T-helper 22 cell (primary cell): ENCODE measurements at places on chromosomes 5 and 9.
A peak's percentile ranks its signal among the peaks of the same experiment; 100 is the strongest.

DNA sequence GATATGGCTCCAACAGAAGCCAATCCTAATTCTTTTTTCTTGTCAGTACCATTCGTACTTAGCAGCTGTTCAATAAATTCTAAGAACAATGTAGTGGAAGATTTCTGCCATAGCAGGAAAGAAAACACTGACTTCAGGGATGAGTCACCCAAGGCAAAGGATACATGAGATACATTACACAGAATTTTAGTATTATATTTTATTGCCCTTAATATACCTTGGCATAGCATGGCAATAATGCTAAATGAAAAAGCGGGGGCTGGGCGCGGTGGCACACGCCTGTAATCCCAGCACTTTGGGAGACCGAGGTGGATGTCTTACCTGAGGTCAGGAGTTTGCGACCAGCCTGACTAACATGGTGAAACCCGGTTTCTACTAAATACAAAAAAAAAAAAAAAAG is 619.1 kb upstream of the DAB2 start:
- no peak for DNase-seq

- DNase-seq: no peak
Observed at GRCh38 chr5:32936329-32936728, 225.2 kb downstream of the NPR3 start.

- no peak for DNase-seq
Observed at GRCh38 chr9:116112236-116112635, 41.4 kb upstream of the PAPPA start.

GRCh38 chr5:104247260-104247659 is 684.7 kb upstream of the NUDT12 start:
- no peak for DNase-seq

- DNase-seq: no peak
Observed at GRCh38 chr9:95513711-95514110, 3.1 kb downstream of the PTCH1 start.

GRCh38 chr5:97452646-97453045 is 269.6 kb upstream of the RIOK2 start:
- no peak for DNase-seq

- no peak for DNase-seq
Observed at GRCh38 chr5:84450617-84451414, 66.1 kb upstream of the EDIL3 start.

DNA sequence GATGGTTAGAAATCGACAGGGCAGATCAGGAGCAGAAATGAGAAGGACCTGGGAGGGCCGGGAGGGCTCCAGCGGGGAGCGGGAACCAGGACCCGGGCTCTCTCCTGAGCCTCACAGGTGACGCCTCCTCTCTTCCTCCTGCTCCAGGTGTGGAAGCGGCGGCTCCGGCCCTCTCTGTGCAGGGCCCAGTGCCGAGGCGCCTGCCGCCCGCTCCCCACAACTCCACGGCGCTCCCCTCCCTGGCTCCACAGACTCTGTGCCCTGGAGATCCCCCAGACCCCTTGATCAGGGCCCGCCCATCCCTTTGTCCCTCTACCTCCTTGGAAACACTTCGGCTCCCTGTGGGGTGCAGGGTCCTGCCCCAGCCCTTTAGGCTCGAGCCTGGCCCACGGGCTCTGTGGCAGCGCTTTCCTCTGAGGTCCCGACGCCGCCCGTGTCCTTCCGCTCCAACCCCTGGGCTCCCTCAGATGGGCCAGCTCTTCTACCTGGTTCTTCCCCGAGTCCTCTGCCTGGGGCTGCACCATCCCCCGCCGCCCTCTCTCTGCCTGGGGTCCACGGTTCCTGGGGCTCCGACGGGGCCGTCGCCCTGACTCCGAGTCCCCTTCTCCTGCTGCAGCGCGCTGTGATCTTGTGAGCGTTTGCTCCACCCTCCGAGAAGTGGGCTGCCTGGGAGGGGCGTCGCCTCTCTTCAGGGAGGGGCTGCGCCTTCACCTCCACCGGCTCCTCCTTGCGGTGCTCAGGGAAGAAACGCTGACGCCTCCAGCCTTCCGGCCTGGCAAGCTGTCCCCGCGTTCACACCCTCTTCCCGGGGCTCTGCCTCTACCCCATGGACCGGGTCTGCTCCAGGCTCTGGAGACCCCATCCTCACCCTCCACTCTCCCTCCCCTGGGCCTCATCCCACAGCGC is 22.4 kb upstream of the SLC6A3 start:
- no peak for DNase-seq

GRCh38 chr5:54526604-54527288 is 9.2 kb downstream of the SNX18 start:
- DNase-seq: no peak

DNA sequence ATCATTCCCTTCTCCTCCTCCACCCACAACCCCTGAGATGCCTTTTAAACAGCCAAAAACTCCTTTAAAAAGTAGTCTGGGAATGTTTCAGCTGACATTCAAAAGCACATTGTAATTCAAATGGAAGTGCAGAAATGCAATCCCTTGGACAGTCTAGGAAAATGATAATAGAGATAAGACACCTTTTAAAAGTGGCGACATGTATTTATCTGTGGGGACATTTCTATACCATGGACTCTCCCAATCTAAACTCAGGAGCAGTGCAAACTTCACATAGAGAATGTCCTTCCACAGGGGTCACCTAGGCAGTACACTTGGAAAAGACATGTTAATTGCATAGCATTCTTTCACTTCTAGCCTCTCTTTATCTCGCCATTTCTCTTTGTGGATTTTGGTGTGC is 33.0 kb downstream of the TRIM32 start:
- no peak for DNase-seq

DNA sequence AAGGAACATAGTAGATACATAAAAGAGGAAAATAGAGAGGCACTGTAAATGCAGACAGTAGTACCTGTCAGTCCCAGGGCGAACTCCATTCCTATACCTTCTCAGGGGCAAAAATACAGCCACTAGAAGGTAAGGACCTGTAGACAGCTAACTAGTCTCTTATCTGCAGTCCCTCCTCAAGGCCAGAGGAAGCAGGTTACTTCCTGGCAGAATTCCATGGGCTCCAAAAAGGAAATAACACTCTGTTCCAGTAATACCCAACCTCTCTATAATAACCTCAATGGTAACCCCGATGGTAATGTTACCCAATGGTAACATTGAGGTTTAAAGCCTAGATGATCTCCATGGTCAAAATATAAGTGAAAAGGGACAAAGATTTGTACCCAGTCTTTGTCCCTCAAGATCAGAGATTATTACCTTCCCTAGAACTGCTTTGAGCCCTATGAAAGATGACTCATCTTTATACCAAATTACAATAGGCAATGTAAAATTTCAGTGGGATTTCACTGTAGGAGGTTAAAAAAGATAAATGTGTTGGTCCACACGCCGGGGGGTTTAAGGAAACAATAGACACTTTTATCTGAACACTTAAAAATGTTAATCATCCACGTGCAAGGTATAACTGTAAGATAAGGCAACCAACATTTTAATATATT is 113.0 kb downstream of the DENND1A start:
- DNase-seq: no peak

DNA sequence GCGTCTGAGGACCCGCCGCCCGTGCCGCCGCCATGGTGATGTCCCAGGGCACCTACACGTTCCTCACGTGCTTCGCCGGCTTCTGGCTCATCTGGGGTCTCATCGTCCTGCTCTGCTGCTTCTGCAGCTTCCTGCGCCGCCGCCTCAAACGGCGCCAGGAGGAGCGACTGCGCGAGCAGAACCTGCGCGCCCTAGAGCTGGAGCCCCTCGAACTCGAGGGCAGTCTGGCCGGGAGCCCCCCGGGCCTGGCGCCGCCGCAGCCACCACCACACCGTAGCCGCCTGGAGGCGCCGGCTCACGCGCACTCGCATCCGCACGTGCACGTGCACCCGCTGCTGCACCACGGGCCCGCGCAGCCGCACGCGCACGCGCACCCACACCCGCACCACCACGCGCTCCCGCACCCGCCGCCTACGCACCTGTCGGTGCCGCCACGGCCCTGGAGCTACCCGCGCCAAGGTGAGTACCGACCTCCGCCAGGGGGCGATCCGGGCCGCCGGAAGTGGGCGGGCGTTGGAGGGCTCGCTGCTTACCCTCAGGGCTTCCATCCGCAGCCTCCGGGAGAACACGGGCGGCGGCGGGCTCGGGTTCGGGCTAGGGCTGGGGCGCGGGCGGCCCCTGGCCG is 8.5 kb downstream of the PRR7 start:
- peak; percentile 86 for DNase-seq

- DNase-seq: peak; percentile 58
Observed at GRCh38 chr9:136485049-136486045, 2.5 kb upstream of the SEC16A start.

DNA sequence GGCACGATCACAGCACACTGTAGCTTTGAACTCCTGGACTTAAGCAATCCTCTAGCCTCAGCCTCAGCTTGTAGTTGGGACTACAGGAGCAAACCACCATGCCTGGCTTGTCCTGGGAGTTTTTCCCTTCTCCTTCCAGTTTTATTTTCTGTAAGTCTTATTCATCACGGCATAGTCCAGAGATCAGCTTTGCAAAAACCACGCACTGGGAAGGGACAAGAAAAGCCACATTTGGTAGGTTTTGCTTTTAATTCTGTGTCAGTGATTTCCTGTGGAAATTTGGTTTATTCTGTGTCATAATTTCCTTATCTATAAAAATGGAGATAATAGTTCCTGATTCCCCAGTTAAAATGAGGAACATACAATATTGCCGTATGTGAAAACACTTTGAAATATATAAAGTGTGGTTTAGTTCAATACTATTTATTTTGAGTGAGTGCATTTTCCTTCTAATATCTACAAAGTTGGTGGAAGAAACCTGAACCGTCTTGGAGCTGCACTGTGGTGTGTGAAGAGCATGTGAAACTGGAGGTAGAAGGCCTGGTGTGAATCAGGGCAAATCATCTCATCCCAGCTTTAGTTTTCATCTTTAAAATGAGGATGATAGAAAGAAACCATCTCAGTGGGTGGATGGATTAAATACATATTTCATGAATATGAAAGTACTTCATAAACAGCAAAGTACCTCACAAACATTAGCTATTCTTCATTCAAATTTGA is 92.8 kb upstream of the ELL2 start:
- DNase-seq: no peak

GRCh38 chr9:100401042-100401441 is 25.9 kb upstream of the MSANTD3 start:
- DNase-seq: no peak

GRCh38 chr9:134229466-134230091 is 65.2 kb upstream of the RNU6ATAC start:
- DNase-seq: no peak
